Erythroblast (primary cell): ENCODE measurements at places on chromosomes 7 and 10.

GRCh38 chr7:51080622-51081269 lies 235.9 kb downstream of the COBL start:
- DNase-seq: no peak

- DNase-seq: no peak
Observed at GRCh38 chr10:45091968-45092367, 91.2 kb downstream of the ZNF22 start.

GRCh38 chr10:103548581-103549348 lies 55.3 kb downstream of the NEURL1 start:
- DNase-seq: no peak

DNA sequence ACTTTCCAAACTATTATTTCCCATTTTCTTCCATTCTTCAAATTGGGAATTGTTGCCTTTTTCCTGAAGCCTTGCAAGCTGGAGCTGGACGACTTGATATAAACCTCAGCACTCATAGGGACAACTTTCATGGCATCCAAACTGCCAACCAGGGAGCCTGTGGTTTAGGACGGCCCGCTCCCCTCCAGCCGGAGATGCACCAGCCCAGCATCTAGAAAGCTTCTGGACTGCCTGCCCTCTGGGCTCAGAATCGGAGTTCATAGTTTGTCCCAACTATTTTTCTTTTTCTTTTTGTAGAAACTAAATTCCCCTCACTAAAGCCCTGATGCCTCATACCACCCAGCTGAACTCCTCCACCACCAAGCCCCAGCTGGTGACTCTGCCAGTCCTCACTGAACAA lies 200.3 kb downstream of the DNAJB6 start:
- DNase-seq: no peak

GRCh38 chr7:146956853-146957252 lies 840.3 kb downstream of the CNTNAP2 start:
- DNase-seq: no peak

GRCh38 chr10:50961297-50961696 lies 75.9 kb upstream of the A1CF start:
- no peak for DNase-seq

DNA sequence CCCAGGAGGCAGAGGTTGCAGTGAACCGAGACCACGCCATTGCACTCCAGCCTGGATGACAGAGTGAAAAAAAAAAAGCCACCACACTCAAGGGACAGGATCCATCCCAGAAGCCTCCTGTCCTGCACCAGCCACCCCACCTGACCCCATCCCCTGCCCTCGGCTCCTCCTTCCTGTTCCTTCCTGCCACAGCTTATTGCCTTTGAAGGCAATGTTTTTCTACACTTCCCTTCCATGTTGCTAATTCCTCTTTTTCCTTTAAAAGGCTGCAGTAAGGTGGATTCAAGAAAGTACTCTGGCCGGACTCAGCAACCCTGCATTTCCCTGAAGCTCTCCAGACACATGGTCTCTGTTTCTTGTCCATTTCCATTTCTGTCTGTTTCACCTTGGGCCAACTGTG lies 80.9 kb downstream of the FAM171A1 start:
- no peak for DNase-seq

DNA sequence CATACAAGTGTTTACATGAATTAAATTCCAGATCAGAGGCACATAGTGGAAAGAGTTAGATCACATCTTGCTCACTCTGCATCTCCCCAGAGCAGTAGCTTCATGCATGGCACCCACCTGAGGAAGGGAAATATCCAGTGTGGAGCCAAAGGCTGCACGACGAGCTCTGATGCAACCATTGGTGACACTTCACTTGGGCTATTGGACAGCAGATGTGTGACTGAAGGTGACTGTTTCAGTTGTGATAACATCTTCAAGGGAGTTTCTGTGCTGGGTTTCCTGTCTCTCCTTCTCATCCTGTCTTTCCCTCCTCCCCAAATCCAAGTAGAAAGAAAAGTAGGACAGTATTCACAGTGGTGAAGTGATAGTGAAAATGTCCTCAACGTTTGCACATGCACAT lies 115.0 kb downstream of the TAF3 start:
- DNase-seq: no peak

DNA sequence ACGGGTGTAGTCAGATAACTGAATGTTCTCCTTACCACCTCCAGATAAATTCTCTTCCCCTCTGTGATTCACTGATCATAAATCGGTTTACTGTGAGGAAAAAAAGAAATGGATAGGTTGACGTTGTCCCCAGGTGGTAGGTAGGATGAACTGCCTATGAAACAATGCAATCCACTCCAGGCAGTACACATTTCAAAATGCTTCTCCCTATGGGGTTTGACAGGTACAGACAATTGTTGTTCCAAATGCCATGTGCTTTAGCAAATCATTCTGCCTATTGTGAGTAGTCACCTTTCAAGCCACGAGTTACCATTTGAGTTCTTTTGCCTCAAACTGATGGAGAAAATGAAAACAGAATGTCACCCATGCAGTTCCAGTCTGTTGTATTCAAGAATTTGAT lies 21.8 kb downstream of the VIM start:
- no peak for DNase-seq

DNA sequence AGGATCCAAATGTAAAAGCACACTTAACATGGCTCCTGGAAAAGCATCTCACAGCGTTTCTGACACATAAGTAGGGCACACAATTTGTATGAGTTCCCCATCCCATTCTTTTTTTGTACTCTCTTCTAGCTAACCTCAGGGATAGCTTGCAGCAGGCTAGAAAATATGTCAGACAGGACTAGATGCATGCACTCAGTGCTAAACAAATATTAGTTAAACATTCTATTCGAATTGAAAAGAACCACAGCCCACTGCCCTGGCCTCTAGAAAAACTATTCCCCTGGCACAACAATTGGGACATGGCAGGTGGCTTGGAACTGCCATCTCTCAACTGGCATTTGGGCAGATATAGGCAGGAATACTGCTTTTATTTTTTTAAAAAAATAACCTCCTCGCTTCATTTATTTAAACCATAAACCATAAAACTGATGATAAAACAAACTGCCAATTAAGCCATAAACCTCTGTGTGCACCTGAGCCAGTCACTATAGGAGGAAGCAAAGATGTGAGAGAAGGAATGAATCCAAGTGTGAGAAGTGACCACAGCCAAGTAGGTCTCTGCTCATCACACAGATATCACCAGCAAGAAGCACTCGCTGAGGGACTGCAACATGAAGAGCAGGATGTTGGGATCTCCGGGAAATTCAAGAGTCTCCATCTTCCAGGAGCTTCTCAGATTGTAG lies 394.1 kb downstream of the NEBL start:
- DNase-seq: no peak

- no peak for DNase-seq
Observed at GRCh38 chr7:134153493-134154136, 26.5 kb downstream of the LRGUK start.

DNA sequence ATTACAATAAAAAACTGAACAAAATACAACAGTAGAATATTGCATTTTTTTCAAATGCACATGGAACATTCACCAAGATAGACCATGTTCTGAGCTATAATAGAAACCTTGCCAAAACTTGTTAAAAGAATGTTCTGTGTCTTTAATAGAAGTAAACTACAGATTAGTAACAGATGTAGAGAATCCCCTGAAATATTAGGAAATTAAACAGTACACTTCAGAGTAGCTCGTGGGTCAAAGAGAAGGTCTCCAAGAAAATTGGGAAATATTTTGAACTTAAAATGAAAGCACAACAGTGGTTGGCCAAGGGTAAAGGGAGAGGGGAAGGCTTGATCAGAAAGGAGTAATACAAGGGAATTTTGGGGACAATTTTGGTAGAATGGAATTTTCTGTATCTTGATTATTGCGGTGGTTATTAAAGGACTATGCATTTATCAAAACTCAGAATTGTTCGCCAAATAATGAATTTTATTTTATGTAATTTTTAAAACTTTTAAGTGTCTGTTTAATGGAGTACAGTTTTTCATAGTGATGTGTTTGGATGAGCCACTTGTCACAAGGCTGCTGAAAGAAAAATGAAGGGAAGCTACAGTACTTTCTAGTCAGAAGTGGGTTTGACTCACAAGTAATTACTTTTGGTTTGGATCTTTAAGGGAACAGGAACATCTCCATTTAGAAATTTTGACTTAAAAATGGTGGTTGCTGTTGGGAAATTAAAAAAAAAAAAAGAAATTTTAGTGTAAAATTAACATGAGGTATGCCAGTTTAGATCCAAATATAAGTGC lies 10.2 kb downstream of the PLEKHA8 start:
- DNase-seq: no peak

DNA sequence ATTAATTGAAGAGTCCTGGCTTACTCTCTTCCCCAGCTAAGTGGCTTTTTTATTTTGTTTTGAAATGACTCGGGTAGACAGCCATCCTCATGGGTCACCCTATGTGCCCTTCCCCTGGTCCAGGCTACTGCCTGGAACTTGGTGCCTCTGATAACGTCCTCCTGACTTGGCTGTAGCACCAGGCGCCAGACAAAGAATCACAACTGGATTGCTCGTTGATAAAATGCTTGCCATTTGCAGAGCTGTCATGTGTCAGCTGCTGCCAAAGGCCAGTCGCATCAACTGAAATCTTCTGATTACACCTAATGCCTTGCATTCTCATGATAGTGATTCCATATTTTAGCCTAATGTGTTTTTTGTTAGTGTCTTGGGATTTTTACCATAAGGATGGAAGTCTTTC lies 27.4 kb upstream of the ABLIM1 start:
- DNase-seq: peak; percentile 2
